ENCODE measurements at places on chromosomes 4 and X.

DNA sequence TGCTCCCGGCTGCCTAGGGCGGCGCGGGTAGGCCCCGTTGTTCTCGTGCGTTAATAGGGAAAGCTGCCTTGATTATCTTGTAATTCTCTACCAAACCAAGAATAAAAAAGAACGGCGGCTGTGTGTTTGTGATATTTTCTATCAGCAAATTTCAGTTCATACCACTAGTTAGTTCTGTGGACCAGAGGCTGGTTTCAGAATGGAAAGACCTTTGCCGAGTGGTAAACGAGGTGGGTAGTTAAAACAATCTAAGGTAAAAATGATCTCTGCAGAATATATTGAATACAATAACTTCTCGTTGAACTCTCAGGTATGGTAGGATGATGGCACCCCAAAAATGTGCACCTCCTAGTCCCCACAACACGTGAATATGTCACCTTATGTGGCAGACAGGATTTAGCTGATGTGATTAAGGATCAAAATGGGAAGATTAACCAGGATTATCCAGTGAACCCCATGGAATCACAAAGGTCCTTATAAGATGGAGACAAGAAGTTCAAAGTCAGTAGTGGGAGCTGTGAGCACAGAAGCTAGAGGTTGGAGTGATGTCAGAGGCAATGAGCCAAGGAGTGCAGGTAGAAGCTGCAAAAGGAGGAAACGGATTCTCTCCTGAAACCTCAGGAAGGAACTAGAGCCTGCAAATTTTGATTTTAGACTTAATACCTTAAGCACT lies 574 bp upstream of the CFAP97 start:
- DNase-seq = no peak

DNA sequence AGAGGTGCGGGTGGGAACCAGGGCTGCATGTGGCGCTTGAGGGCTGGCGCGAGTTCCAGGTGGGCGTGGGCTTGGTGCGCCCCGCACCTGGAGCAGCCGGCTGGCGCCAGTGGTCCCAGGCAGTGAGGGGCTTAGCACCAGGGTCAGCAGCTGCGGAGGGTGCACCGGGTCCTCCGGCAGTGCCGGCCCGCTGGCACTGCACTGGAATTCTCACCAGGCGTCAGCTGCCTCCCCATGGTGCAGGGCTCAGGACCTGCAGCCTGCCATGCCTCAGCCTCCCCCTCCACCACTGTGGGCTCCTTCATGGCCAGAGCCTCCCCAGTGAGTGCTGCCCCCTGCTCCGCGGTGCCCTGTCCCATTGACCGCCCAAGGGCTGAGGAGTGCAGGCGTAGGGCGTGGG lies 174.0 kb downstream of the ADAM29 start:
- no peak for DNase-seq

DNA sequence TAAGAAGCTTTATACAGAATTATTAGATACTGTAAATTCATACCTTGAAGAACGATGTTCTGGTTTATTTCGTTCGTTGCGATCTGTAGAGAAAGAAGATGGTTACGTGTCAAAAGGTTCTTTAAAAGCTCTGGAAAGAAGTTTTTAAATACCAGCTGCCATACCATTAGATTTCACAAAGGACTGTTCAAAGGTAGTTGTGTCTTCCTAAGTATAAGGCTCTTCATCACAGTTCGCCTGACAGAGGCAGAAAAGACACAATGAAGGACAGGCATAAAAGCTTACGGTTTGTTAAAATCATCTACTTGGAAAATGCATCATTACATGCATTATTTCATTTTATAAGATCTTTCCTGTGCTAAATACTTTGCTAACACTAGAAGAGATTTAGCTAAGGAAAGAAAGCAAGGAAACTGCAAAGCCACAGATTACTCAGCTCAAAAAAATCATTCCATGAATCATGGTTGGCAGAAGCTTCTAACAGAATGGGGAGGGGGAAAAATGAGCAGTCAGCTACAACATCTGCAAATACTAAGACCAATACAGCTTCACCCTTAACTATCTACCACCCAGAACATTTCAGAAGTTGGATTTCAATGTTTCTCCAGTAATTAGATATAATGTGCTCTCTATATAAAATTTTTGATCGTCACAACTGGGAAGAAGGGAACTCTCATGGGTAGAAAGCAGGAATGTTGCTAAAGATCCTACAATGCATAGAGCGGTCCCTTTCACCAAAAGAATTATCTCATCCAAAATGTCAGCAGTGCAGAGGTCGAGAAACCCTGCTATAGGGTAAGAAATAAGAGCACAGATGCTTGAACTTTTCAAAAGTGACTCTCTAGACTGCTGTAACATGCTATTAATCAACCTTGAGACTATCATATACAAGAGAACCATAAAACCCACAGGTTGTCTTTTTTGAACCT lies 50.7 kb upstream of the PRSS48 start:
- DNase-seq = no peak

DNA sequence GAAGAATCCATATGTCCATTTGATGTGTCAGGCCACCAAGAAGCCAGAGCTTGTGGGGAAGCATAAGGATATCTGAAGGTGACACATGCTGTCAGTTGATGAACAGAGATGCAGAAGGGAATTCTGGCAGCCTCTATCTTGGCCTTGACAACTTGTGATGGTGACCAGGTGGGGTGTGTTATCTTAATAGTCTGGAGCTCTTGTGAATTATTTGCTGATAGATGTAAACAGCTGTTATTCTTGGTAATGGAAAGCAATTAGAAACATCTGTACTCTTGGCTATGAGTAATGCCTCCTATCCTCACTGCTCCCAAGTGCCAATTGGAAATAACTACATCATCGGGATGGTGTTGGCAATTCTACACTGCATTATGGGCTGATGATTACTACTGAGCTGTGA lies 51.9 kb downstream of the NAA11 start:
- no peak for DNase-seq

GRCh38 chr4:123585111-123585510 lies 188.5 kb downstream of the SPRY1 start:
- no peak for DNase-seq

GRCh38 chr4:104302731-104303130 lies 192.0 kb downstream of the CXXC4 start:
- no peak for DNase-seq

GRCh38 chr4:69974631-69975030 lies 9.1 kb upstream of the CSN2 start:
- no peak for DNase-seq

DNA sequence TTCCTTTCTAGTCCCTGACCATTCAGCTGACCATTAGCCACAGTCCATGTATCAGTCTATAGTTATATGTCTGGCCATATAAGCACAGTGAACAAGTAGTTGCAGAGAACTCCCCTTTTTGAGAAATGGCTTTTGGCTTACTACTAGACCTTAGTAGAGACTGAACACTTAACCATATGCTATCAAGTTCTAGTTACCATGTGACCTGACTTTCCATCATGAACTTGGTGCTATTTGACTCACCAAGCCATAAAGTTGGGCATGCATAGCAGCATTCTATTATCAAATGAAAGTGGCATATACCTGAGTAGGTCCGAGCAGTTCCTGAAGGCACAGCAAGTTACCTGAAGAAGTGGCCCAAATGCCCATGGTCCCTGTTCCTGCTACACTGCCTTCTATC lies 74.5 kb upstream of the IL2 start:
- DNase-seq = no peak

DNA sequence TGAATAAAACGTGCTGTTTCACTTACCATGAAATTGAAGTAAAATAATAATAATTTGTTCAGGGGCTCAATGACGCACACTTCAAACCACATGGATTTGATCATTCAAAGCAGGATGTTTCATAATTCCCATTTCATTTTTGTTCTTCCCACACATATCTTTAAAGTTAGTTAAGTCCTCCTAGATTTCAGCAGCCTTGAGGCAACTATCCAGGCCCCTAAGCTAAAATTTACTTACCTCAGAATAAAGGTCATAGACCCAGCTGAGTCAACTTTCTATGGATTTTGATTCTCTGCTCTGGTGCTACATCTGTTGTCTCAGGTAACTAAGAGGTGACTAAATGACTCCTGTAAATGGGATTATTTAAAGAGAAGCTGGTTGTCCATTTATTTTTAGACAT lies 25.0 kb downstream of the GPR174 start:
- no peak for DNase-seq

DNA sequence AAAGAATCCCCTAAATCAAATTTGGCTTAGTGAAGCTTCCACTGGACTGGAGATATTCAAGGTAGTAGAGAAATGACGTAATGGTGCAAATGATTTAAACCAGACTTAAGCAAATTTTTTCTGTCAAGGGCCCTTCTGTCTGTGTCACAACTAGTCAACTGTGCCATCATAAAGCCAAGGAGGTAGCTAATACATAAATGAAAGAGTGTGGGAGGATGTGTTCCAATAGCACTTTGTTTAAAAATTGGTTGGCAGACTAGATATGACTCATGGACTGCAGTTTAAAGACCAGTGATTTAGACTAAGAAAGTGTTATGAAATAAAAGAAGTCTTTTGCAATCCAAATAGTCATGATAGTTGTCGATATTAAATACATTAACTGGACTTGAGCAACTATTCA lies 24.3 kb upstream of the TEX13C start:
- DNase-seq = no peak

DNA sequence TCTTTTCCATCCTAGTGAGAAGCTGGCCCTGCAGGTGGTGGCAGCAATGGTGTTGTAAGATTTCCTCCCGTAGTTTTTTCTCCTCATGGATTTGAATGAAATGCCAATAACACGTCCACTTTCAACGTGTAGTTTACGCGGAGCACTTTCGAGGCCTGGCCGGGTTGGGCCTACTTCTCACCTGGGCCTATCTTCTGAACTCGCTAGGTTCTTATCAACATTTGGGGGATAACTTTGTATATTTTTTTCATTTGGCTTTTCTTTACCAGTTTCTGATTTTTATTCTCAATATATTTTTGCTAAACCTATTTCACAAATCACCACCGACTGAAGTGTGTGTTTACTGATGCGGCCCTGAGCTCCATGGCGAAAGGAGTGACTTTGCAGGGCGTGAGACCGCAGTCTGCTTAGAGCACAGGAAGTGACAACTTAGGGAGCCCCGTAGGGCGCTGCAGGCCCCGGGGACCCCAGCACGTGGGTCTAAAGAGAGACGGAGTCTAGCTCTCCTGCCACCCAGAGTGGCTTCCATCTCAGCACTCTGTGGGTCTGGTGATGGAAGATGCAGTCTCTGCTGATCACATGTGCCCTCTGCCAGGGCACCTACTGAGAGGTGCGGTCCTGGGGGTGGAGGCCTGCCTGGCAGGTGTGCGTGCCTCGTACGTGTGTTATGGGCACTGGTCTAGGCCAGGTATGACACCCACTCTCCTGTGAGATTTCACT lies 29.1 kb downstream of the NELFA start:
- DNase-seq = no peak

DNA sequence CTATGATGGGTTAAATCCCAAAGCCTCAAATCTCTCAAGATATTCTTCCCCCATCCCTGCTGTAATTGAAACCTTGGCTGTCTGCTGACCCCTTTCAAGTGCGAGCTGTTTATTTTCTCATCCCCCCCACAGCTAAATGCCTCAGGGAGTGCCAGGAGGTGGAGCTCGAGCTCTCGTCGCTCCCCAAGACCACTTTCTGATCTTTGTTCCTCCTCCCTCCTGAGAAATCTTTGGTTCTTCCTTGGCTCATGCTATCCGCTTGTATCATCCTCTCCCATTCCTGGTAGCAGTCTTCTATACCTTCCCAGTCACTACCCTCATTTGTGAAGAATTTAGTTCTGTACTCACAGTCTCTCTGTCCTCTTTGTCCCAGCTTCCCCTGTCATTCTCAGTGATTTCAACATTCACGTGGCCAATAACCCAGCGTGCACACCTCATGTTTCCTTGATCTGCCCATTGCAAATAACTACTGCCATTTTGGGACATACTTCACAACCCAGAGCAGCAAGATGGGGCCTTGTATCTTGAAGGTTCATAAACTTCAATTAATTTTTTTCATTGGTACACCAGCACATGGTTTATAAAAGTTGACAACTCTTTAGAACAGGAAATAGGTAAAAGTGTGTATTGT lies 9.2 kb upstream of the SLC25A43 start:
- DNase-seq = no peak

DNA sequence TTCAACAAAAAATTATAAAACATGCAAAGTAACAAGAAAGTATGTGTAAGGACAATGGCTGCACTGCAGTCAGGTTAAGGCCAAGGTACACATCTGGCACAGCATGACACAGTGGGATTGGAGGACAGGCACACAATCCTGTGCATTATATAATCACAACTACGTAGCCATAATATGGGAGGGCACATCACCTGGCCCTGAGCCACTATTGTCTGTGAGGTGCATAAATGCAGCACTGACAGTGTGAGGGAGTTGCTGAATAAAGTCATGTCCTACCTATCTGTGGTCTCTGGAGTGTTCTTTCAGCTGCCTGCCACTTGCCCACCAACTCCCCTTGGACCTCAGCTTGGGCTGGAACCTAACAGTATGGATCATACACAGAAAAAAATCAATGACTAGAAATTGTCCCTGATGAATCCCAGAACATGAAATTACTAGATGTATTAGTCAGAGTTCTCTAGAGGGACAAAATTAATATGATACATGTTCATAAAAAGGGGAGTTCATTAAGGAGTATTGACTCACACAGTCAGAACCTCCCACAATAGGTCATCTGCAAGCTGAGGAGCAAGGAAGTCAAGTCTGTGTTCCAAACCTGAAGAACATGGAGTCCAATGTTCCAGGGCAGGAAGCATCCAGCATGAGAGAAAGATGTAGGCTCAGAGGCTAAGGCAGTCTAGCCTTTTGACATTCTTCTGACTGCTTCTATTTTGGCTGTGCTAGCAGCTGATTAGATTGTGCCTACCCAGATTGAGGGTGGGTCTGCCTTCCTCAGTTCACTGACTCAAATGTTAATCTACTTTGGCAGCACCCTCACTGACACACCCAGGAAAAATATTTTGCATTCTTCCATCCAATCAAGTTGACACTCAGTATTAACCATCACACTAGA lies 46.4 kb upstream of the KCTD8 start:
- DNase-seq = no peak

DNA sequence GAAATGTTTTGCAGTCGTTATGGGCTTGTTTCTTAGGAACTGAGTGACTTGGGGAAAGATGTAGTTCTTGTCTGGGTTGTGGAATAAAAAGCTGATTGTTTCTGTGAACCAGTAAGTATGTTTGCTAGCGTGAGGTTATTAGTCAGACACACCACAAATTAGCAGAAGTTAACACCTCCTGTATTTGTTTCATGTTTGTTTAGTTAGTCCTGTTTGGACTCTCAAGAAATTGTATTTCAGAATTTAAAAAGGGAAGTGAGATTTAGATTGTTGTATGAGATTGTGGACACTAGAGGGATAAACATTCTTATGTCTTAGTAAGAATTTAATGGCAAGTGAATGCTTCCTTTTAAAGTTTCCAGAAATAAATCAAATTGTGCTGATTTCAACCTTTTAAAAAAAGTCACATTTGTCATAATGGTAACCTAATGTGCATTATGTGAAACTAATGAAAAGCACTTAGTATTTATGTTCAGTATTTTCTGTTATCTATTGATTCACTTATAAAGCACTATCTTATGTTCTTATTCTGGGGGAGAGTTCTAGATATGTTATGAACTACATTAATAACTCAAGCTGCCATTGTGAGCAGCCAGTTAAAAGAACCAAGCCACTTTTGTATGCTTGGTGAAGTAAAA lies 25.6 kb downstream of the ATP10D start:
- DNase-seq = no peak

GRCh38 chrX:12866451-12867377 lies at the start of gene TLR7:
TSS of gene TLR7 (plus strand) at chrX:12867072. CDS start at chrX:12867579, 507 bp downstream.
- DNase-seq = no peak

Measured in NCI-H187 treated with DMSO at 0.1 percent for 48 hours (cell line).